ENCODE measurements at places on chromosomes 2 and 18.

GRCh38 chr2:39942950-39943349 is 163.9 kb upstream of the THUMPD2 start:
- no peak for DNase-seq

DNA sequence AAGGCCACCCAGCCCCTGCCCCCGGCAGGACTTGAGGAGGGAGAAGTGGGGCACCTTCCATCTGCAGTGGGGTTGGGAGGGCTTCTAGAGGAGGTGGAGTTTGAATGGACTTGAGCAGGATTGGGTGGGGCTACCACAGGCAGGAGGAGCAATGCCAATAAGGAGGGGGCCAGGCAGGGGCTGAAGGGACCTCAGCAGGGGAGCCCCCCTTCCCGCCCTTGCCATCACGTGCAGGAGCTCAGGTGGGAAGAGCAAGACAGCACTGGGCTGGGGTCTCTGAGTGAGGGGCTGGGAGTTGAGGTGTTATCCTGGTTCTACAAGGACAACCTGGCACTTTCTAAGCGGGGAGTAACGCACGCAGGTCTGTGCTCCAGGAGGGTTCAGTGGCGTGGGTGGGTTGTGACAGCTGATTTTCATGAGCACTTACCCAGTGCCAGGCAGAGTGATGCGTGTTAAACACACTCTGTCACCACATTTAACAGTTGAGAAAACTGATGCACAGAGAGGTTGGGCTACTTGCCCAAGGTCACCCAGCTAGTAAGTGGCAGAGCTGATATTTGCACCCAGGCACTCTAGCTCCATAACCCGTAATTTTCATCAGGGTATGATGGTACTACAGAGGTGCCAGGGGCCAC is 4.8 kb downstream of the CHRND start:
- no peak for DNase-seq

DNA sequence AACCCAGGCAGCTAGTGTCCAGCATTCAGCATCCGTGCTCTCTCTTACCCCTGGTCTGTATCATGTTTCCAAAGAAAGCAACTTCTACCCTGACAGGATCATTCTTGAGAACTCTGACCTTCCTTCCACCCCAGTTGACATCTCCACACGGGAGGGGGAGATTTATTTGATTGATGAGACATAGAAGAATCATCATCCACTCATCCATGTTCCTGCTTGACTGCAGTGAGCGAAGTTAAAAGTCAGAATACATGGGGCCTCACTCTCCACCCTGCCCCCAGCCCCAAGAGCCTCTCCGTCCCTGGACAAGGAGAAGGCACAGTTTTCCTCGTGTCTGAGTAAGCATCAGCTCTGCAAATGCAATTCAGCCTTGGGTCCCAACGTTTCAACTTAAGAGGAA is 356.0 kb upstream of the TNP1 start:
- no peak for DNase-seq

DNA sequence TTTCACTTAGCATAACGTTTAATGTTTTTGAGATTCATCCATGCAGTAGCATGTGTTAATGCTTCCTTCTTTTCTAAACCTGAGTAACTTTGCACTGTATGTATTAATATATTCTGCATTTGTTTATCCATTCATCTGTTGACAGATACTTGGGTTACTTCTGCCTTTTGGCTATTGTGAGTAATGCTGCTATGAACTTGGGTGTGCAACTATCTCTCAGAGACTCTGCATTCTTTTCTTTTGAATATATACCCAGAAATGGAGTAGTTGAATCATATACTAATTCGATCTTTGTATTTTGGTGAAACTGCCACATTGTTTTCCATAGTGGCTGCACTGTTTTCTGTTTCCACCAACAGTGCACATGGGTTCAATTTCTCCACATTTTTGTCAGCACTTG is 128.3 kb downstream of the SH3BP4 start:
- no peak for DNase-seq

- DNase-seq: peak; percentile 63
These were observed 117.8 kb upstream of the NRP2 start for GRCh38 chr2:205564346-205565141.

- DNase-seq: no peak
These were observed 435.1 kb downstream of the DLGAP1 start for GRCh38 chr18:4020026-4020425.

DNA sequence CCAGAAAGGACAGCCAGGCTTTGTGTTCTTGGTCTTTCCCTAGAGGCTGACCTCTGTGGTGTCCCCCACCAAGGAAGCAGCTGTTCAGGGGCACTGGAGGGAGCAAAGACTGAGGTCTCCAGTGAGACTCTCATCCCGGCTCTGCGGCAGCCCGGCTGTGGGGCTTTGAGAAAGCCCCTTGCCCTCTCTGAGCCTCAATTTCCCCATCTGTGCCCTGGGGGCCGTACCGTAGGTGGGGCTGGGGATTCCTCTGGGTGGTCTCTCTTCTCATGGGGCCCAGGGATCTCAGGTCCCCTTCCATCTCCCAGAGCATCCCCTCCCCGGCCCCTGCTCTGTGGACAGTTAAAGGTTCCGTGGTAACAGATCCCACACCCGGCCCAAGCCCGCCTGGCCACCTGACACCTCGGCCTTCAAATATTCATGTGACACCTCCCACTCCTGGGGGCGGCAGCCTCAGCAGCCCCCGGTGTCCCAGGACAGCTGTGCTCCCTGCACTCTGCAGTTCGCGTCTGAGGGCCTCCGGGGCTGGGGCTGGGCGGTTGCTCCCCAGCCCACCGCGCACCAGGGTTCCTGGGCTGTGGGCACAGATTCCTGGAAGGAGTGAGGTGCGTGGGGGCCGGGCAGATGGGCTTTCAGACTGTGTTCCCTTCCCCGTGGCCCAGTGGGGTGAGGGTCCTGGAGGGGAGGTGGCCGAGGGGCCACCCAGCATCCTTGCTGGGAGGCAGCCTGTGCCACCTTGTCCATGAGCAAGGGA is 15.1 kb upstream of the KLHL30 start:
- no peak for DNase-seq

Measured in femur (tissue), 1 donor.